ENCODE measurements at places on chromosomes 2 and 18.
A peak's percentile ranks its signal among the peaks of the same experiment; 100 is the strongest.

- DNase-seq: no peak
These were observed 85.9 kb upstream of the KLF7 start for GRCh38 chr2:207251573-207252192.

GRCh38 chr2:11133238-11133935, 21.9 kb upstream of the SLC66A3 start:
- no peak for DNase-seq

GRCh38 chr2:241189093-241189855, 797 bp downstream of the ANO7 start:
- DNase-seq: no peak

GRCh38 chr2:176076796-176077195, 7.0 kb downstream of the EVX2 start:
- no peak for DNase-seq

- no peak for DNase-seq
These were observed 19.5 kb upstream of the ASXL3 start for GRCh38 chr18:33558529-33558928.

GRCh38 chr18:74497324-74497676, 1.1 kb downstream of the CNDP2 start:
- no peak for DNase-seq

DNA sequence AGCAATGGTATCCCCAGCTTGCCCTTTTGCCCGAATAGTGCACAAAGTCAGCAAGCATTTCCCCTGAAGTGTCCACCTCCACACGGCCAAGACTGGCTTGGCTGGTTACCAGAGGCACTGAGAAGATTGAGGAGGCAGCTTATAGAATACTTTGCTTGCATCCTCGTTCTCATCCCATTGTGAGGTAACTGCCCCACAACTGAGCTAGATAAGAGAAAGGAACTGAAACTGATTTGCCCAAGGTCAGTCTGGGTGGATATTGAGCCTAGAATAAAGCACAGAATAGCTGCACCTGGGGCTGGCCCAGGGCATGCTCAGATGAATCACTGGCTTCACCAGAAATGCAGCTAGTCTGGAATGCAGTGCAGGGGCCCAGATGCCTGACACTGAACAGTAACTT, 32.7 kb upstream of the MAP4K3 start:
- no peak for DNase-seq

DNA sequence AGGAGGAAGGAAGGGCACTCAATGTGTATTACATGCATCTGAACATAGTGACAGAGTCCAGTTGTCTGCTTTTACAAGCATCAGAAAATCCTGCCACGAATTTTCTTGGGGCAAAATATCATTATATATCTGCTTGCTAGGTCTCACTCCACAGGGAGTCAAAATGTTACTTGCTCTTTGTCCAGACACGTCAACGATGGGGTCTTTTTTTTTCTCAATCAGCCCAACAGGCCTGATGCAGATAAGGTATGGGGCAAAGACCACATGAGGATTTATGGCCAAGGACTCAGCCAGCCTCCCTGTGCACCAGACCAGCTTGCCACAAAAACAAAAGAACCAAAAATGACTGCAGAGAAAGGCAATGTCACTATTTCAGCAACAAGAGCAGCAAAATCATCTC, 323.4 kb upstream of the PKDCC start:
- no peak for DNase-seq

GRCh38 chr2:200689115-200689514, 103.3 kb downstream of the AOX1 start:
- DNase-seq: peak; percentile 83

- DNase-seq: no peak
These were observed 12.2 kb downstream of the ICOS start for GRCh38 chr2:203948733-203949132.

DNA sequence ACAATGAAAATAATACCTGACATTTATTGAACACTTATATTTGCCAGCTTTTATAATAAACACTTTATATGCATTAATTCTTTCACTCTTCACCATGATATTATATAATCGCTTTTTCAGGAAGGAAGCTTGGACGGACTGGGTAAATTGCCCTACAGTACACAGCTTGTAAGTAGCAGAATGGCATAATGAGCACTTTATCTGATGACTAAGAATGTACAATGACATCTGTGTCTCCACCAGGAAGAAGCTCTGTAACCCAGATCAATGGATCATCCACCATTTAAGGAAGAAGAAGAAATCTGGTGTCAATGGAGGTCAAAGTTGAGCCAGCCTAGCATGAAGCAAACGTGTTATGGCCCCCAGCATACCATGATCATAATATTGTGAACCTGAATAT, 444.0 kb upstream of the SPHKAP start:
- no peak for DNase-seq

GRCh38 chr2:171531836-171532450, 9.7 kb downstream of the CYBRD1 start:
- peak; percentile 48 for DNase-seq

GRCh38 chr2:79292239-79292957, 132.8 kb upstream of the REG3A start:
- DNase-seq: no peak

- no peak for DNase-seq
These were observed 61.5 kb upstream of the KLF7 start for GRCh38 chr2:207227062-207227748.

GRCh38 chr2:74917702-74918619, 40.5 kb upstream of the POLE4 start:
- no peak for DNase-seq

DNA sequence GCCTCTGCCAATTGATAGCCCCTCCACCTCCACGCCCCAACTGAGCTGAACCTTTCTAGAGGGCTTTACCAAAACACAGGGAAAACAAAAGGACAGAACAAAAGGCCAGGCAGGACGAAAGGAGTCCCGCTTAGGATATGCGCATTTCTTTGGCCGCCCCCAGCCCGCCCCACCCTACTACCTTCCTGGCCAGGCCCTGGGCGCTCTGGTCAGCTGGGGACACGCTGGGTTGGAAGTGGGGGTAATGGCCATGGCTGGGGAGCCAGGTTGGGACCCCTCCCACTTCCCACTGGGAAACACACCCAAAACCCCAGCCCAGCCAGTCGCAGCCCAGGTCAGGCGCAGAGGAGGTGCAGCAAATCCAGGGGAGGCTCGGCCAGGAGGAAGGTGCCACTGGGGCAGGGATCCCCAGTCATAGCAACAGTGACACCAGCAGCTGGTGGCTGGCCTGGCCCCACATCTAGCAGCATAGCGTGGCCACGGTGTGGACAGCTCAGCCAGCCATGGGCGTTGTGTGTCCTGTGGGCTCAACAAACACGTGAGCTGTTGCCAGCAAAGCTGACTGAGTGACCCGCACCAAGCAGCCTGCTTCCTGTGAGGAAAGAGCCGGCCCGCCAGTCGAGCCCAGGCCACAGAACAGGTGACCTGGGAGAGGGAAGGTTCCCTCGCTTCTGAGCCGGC, 24.6 kb upstream of the B3GNT7 start:
- no peak for DNase-seq

DNA sequence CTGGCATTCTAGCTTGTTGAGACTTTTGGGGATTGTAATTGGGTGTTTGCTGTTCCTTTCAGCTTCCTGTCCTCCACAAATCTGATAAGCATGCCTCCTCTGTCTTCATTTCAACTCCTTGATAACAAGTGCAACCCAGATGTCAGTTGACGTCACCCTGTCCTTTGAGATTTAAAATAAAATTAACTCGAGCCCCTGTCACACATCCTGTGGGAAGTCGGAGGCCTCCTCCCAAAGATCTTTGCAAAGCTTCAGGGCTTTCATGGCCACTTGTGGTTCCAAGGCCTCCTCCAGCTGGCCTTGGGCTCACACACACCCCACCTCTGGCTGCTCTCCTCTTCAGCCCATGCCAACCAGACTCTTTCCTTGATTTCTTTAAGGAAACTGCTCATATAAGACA, 69.9 kb upstream of the ITGA6 start:
- DNase-seq: no peak

DNA sequence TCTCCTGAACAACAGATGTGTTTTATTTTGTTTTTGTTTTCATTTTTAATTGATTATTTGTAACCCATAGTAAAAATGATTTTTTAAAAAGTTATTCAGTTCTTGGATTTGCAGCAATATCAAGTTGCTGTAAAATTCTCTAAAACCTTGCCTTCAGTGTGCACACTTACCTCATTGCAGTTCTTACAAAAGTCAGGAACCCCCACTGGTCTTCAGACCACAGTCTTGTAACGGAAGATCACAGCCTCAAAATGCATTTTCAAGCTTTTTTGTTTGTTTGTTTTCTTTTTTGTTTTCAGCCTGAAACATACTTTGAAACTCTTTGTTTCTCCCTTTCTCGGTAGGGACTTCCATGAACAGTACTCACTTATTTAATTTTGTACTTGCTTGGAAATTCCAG, 1012.8 kb upstream of the GYPC start:
- no peak for DNase-seq

DNA sequence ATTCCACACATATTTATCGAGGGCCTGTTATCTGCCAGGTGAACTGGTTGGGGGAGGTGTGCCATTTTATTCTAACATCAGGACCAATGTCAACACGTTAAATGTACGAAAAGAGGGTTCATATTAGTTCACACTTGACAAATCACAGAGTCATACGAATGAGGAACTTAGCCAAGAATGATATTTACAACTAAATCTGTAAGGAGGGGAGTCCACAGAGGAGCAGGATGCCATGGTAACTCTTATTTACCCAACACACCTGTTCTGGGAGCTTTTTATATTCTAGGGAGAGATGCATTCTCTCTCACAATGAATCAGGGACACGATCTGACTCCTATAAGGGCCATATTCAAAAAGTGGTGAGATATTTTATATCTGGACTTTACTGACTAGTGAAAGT, 144.1 kb downstream of the CDC42EP3 start:
- no peak for DNase-seq

DNA sequence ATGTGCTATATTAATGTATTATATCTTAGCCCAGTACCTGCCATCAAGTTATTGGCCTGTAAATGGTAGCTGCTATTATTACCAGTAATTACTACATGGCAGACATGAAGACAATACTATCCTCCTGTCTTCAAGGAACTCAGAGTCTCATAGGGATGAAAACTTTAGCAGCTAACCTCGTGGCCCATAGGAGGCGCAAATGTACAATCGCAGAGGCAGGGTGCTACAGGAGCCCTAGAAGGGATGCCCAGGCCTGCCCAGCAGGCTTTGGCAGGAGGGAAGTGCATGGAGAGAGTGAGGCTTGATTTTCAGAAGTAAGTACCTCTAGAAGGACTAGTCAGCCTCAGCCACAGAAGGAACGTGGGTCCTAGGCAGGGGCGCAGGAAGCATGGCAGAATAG, 44.7 kb upstream of the KIDINS220 start:
- DNase-seq: peak; percentile 55

- DNase-seq: no peak
These were observed 35.8 kb downstream of the HPCAL1 start for GRCh38 chr2:10338270-10339188.

DNA sequence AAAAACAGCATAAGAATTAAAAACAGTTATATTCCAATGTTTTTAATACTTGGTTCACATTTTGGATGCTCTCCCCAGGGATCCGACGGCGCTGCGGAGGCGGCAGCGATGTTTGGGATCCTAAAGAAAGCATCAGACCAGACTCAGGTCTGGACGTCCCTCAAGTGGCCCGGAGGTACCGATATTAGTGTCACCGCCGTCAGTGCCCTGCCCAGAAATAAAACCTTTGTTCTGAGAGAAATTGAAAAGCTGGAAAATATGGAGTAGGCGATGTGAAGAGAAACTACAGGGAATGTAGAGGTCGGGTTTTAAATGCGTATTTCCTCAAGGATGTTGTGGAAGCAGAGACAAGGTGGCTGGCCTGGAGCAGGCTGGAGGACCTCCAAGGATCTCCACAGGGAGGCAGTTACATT, 683 bp upstream of the TBC1D8 start:
- peak; percentile 23 for DNase-seq
